ENCODE measurements at places on chromosomes 6 and 20. TPM values are rescaled to one million over a fixed set of nuclear protein-coding genes. Genes with fewer than 3 reads are reported as not detected.

DNA sequence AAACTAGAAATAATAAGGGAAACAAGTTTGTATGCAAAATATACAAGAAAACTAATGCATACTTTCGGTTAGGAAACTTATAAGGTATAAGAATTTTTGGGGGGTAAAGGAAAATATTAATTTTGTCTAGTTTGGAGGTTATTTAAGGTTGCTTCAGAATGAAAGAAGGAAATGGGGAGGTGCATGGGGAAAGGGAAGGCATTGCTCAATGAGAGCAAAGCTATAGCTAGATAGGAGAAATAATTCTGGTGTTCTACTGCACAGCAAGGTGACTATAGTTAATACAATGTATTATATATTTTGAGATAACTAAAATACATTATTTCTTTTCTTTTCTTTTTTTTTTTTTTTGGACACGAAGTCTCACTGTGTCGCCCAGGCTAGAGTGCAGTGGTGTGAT is 5.4 kb upstream of the MYMX start:
- H3K27me3 ChIP-seq, result no peaks in the 10 kb centered on the region
- no peak for DNase-seq
- no peak overlapping the region for H3K4me3 ChIP-seq
- H3K4me1 ChIP-seq, result peaks cover 13% of the 10 kb centered on the region
- H3K27ac ChIP-seq, result no peak overlapping the region

- peaks cover 12% of the 10 kb centered on the region for H3K4me1 ChIP-seq
- no peaks in the 10 kb centered on the region for H3K27me3 ChIP-seq
- peak overlapping the region; percentile 88 for H3K27ac ChIP-seq
- peak; percentile 97 for DNase-seq
- peak overlapping the region; percentile 85 for H3K4me3 ChIP-seq
These were observed 129.9 kb downstream of the HFE start for GRCh38 chr6:26216886-26217713.

- no peak for DNase-seq
- H3K4me1 ChIP-seq, result peaks cover 7% of the 10 kb centered on the region
- no peaks in the 10 kb centered on the region for H3K27me3 ChIP-seq
- no peak overlapping the region for H3K27ac ChIP-seq
- no peak overlapping the region for H3K4me3 ChIP-seq
These were observed 732.8 kb upstream of the CITED2 start for GRCh38 chr6:140107216-140107615.

DNA sequence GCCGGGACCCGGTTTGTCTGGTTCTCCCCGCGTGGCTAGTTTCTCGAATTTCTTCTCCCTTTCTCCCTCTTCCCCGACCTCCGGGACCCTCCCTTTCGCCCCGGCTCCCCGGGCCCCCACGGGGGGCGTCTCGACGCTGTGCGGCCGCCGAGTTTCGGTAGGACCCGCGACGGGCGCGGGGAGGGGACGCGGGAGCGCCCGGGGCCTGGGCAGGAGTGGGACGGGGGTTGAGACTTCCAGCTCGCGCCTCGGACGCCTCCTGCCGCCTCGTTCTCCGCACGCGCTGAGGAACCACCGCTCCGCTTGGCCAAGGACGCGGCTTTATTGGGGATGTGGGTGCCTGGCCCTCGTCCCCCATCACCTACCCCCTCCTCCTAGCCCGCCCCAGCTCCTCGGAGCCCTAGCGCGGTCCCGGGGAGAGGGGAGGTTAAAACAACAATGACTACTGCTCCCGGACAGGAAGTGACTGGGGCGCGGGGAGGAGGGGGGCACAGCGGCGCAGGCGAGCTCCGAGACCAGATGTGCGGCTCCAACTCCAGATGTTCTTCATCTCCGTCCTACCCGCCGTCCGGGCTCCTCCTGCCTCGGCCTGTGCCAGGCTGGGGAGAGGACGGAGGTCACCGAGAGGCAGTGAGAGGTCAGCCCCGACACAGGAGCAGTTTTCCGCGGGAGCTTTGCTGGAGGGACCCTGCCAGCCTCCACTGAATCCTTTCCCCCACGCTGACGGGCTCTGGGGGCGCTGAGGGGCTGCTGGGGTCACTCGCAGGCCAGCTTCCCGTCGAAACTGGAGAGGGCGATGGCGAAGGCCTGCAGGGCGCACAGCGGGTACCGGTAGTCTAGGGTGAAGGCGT is 917 bp upstream of the TEAD3 start:
- no peak overlapping the region for H3K27ac ChIP-seq
- H3K4me3 ChIP-seq, result peak overlapping the region; percentile 80
- peaks cover 24% of the 10 kb centered on the region for H3K27me3 ChIP-seq
- no peaks in the 10 kb centered on the region for H3K36me3 ChIP-seq
- DNase-seq, result peak; percentile 67

DNA sequence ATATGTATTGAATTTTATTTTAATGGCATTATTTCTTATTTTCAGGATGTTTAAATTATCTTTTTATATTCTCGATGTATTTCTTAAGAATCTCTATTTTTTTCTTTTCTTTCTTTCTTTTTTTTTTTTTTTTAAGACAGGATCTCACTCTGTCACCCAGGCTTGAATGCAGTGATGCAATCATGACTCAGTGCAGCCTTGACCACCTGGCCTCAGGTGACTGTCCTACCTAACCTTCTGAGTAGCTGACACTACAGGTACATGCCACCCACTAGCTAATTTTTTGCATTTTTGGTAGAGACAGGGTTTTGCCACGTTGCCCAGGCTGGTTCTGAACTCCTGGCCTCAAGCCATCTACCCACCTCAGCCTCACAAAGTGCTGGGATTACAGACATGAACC is 143.8 kb upstream of the LAMA2 start:
- H3K36me3 ChIP-seq, result no peaks in the 10 kb centered on the region
- no peak overlapping the region for H3K27ac ChIP-seq
- H3K4me3 ChIP-seq, result no peak overlapping the region

DNA sequence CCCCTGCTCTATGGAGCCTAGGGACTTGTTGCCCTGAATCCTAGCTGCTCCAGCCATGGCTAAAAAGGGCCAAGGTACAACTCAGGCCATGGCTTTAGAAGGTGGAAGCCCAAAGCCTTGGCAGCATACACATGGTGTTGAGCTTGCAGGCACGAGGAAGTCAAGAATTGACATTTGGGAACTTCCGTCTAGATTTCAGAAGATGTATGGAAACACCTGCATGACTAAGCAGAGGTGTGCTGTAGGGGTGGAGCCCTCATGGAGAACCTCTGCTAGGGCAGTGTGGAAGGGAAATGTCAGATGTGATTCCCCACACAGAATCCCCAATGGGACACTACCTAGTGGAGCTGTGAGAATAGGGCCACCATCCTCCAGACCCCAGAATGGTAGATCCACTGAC is 95.1 kb upstream of the TMEM170B start:
- no peaks in the 10 kb centered on the region for H3K27me3 ChIP-seq
- no peak for DNase-seq
- H3K36me3 ChIP-seq, result no peaks in the 10 kb centered on the region
- no peak overlapping the region for H3K27ac ChIP-seq

- no peaks in the 10 kb centered on the region for H3K36me3 ChIP-seq
- peaks cover 26% of the 10 kb centered on the region for H3K4me1 ChIP-seq
- no peaks in the 10 kb centered on the region for H3K27me3 ChIP-seq
- no peak overlapping the region for H3K4me3 ChIP-seq
- no peak overlapping the region for H3K27ac ChIP-seq
- DNase-seq, result no peak
These were observed 84.2 kb downstream of the TCP11 start for GRCh38 chr6:35056952-35057351.

GRCh38 chr20:24820345-24820744 is 128.7 kb upstream of the CST7 start:
- H3K27me3 ChIP-seq, result no peaks in the 10 kb centered on the region
- no peak for DNase-seq
- no peak overlapping the region for H3K27ac ChIP-seq
- H3K36me3 ChIP-seq, result no peaks in the 10 kb centered on the region
- H3K4me1 ChIP-seq, result no peaks in the 10 kb centered on the region

- H3K4me3 ChIP-seq, result no peak overlapping the region
- H3K27me3 ChIP-seq, result no peaks in the 10 kb centered on the region
- no peaks in the 10 kb centered on the region for H3K36me3 ChIP-seq
- no peaks in the 10 kb centered on the region for H3K4me1 ChIP-seq
- DNase-seq, result no peak
These were observed 213.6 kb upstream of the DTNBP1 start for GRCh38 chr6:15876406-15876805.

DNA sequence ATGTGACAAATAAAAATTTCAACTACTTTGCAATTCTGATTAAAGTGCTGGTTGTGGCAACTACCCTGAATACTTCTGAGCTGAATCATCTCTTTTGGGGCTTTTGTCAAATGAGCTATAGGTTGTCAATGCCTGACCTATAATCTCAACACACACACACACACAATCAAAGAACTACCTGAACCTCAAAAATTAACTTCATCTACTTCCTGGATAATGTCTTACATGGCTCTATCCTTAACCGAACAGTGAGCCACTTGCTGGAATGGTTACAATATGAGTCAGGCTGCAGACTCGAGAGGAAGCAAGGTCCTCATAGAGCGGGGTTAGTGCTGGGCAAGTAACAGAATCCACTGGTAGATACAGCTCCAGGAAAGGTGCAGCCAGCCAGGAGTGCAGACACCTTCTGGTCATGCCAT is 70.6 kb upstream of the DST start:
- no peak for DNase-seq
- H3K27ac ChIP-seq, result no peak overlapping the region
- H3K4me1 ChIP-seq, result peaks cover 48% of the 10 kb centered on the region
- no peaks in the 10 kb centered on the region for H3K36me3 ChIP-seq
- no peaks in the 10 kb centered on the region for H3K27me3 ChIP-seq

DNA sequence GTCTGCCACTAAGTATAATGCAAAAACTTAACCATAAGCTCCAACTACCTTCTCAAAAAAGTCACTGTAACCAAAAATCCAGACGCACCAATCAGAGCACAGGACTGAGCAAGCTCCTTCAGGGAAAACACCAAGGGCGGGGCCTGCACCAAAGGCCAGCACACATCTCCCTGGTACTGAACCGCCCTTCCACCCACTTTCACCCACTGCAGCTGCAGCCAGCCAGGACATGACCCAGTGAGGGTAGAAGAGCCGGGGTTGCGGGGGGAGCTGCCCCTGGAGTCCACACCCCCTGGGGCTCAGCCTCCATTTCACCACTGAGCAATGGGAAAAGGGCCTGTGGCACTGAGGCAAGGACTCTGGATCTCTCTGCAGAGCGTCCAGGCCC is 54.3 kb downstream of the TAF4 start:
- no peak for DNase-seq
- H3K4me1 ChIP-seq, result no peaks in the 10 kb centered on the region

GRCh38 chr6:11277275-11278206 is 45.1 kb upstream of the NEDD9 start:
- H3K4me1 ChIP-seq, result peaks cover 31% of the 10 kb centered on the region
- DNase-seq, result peak; percentile 75
- H3K4me3 ChIP-seq, result no peak overlapping the region

DNA sequence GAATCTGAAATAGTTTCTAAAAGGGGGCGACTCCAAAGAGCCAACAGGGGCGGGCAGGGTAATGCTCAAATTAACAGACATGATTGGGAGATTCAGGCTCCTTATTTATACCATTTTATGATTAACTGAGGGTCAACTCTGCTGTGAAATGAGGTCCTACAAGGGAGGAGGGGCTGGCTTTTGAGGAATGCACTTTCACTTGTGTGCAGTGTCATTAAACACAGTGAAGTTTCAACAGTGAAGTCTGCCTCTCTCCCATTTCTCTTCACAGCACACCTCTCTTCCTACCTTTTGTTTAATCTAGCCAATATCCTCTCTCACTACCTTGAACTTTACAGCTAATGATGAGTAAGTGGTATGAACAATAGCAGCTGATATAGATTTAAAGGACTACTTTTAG is 557.3 kb upstream of the CITED2 start:
- no peak overlapping the region for H3K27ac ChIP-seq
- no peaks in the 10 kb centered on the region for H3K4me1 ChIP-seq
- DNase-seq, result no peak
- H3K4me3 ChIP-seq, result no peak overlapping the region
- H3K36me3 ChIP-seq, result no peaks in the 10 kb centered on the region
- no peaks in the 10 kb centered on the region for H3K27me3 ChIP-seq

DNA sequence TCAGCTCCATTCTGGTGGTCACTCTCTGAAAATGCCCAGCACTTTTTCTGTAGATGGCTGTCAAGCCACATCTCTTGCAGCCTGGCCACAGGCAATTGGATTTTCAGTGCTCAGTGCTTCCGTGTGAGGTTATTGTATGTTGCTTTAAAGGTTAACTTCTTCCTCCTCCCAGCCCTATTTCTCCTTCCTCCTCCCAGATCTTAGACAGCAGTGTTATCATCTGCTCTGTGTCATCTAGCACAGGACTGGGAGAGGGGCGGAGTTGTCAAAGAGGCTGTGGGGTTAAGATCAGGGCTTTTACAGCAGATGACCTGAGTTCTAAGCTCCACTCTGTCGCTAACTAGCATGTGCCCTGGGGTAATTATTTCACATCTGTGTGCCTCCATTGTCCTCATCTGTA is 129.0 kb downstream of the PHACTR3 start:
- H3K27ac ChIP-seq, result no peak overlapping the region
- no peak overlapping the region for H3K4me3 ChIP-seq
- H3K4me1 ChIP-seq, result no peaks in the 10 kb centered on the region
- no peaks in the 10 kb centered on the region for H3K36me3 ChIP-seq
- H3K27me3 ChIP-seq, result no peaks in the 10 kb centered on the region
- DNase-seq, result no peak

- no peaks in the 10 kb centered on the region for H3K36me3 ChIP-seq
- H3K27ac ChIP-seq, result no peak overlapping the region
- H3K4me3 ChIP-seq, result no peak overlapping the region
- peaks cover 73% of the 10 kb centered on the region for H3K4me1 ChIP-seq
- H3K27me3 ChIP-seq, result no peaks in the 10 kb centered on the region
- no peak for DNase-seq
These were observed 8.1 kb downstream of the FYN start for GRCh38 chr6:111865049-111865585.

GRCh38 chr6:151702851-151703658 is 104.4 kb upstream of the ESR1 start:
- no peak overlapping the region for H3K27ac ChIP-seq
- no peak for DNase-seq
- H3K27me3 ChIP-seq, result no peaks in the 10 kb centered on the region
- no peak overlapping the region for H3K4me3 ChIP-seq

- H3K27ac ChIP-seq, result no peak overlapping the region
- no peaks in the 10 kb centered on the region for H3K36me3 ChIP-seq
- no peaks in the 10 kb centered on the region for H3K27me3 ChIP-seq
- no peak overlapping the region for H3K4me3 ChIP-seq
- no peak for DNase-seq
These were observed 30.0 kb upstream of the FABP7 start for GRCh38 chr6:122749451-122750050.

- H3K4me3 ChIP-seq, result no peak overlapping the region
- DNase-seq, result no peak
- H3K36me3 ChIP-seq, result no peaks in the 10 kb centered on the region
These were observed 28.8 kb downstream of the KIZ start for GRCh38 chr20:21154692-21155091.

The VGLL2 gene
- total RNA-seq, result not detected

The MACROD2 gene
- 11.9 TPM for total RNA-seq

The GPLD1 gene
- total RNA-seq, result 8.3 TPM

The BACH2 gene
- 3.9 TPM for total RNA-seq

The GFRAL gene
- not detected for total RNA-seq

The TMEM63B gene
- total RNA-seq, result 30.8 TPM

The GDAP1L1 gene
- total RNA-seq, result 1.3 TPM

The NKAPL gene
- not detected for total RNA-seq

The CLPSL1 gene
- total RNA-seq, result not detected

The FRK gene
- 0.11 TPM for total RNA-seq

The SEL1L2 gene
- 2.5 TPM for total RNA-seq

The RIPK1 gene
- 4.9 TPM for total RNA-seq

The KATNA1 gene
- 18.9 TPM for total RNA-seq

The BICRAL gene
- 8.6 TPM for total RNA-seq
